ENCODE measurements at places on chromosomes 1 and 21.

GRCh38 chr21:36677443-36677842 is 21.5 kb upstream of the SIM2 start:
- no peak for DNase-seq

GRCh38 chr21:28742527-28742926 is 250.2 kb downstream of the LTN1 start:
- no peak for DNase-seq

DNA sequence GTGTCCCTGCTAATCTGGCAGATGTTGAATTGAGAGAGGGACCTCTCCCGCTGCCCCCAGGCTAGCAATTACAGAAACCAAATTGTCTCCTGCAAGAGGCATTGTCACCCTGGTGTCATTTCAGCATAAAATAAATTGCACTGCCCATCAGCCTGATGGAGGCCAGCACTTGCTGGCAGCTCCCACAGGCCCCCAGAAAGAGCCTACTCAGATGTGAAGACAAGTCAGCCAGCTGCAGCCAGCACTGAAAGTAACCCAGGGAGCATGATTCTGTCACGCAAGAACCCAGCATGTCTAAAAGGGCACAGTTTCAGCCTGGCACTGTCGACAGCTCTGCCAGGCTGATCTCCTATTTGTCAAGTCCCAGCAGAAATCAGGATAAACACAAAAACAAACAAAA is 110.3 kb upstream of the CTTNBP2NL start:
- DNase-seq = no peak

DNA sequence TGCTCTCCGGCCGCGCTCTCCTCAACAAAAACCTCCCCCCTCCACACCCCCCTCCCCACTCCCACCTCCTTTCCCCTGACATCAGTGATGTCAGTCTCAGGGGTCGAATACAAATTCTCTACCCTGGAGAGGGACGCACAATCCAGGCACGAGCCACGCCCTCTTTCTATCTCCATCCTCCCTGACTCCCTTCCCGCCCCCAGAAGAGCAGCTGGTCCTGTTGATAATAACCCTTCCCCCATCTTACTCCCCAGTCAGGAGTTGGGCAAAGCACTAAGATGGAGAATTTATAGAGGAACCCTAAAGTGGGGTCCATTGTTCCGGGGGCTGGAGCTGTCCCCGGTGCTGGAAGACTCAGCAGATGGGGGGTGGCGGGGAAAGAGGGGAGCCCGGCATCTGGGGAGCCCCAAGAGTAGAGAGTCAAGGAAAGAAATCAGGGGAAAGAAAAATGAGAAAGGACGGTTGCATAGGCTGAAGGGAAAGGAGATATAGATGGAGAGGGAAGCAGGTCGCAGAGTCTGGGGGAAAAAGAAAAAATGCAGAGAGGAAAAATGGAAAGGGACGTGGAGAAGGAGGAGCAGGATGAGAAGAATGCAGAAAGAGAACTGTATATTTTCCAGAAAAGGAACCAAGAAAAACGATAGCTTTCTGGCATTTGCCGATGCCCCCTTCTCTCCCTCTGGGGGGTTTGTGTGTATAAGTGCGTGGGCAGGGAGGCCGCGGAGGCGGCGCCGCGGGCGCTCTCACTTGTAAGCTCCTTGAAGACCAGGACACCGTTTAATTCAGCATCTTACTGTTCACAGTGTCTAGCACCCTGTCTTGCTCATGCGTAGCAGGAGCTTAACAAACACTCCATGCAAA is at the start of gene CELF3:
Gene CELF3, minus strand, starts transcription at position 33 of the 861 bp plus-strand sequence. CDS start 783 bp downstream, outside the sequence.
- DNase-seq = no peak

GRCh38 chr1:27566462-27567145 is 37.3 kb downstream of the AHDC1 start:
- DNase-seq = no peak

DNA sequence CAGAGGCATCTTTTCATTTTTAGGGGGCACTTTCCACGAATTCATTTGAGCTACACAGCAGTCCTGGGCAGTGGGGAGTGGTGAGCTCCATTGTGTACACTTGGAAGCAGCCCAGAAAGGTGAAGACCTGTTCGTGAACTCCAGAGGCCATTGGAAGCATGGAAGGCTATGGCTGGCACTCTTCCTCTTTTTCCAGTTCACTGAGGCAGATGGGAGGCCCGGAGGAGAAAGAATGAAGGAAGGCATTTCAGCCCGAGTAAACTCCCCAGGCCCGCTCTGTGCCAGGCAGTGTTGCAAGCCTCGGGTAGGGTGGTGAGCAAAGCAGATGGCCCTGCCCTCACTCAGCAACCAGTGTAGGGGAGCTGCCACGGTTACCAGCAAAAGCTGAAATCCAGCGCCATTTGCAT is 673 bp upstream of the DHCR24 start:
- DNase-seq = no peak

- DNase-seq = no peak
These were observed 24.6 kb downstream of the ST7L start for GRCh38 chr1:112594208-112594876.

GRCh38 chr1:109687641-109688499 is at the start of gene GSTM1:
Gene GSTM1, plus strand, starts transcription at chr1:109687817. Its CDS starts 57 bp downstream, at chr1:109687874.
- DNase-seq = no peak

- peak; percentile 80 for DNase-seq
These were observed at the start of gene GNB1 for GRCh38 chr1:1890506-1891348. Gene GNB1, minus strand, starts transcription at chr1:1891087. Its CDS starts 65,634 bp downstream, at chr1:1825453.

DNA sequence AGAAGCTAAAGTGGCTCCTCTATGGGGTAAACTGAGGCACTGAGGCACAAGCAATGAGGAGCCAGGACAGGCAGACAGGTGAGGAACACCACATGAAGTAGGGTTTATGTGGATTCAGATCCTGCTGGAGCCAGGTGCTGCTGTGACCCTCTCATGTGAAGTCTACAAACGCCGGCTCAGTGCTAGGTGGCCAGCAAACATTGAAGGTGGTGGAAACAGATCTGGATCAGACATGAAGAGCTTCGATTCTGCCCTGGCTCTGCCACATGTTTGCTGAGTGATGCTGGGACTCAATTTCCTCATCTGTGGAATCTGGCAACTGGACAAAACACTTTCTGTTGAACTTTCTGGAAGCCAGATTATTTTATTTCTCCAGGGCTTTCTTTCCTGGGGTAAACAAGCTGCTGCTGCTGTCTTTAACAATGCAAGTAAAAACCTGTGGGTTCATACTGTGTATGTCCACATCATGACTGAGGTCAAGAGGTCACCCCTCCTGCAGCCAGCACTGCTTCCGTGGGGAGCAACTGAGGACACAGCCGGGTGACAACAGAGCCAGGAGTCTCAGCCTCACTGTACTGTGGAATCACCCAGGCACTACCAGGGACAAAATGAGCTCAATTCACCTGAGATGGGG is 33.3 kb downstream of the HMGB4 start:
- no peak for DNase-seq

DNA sequence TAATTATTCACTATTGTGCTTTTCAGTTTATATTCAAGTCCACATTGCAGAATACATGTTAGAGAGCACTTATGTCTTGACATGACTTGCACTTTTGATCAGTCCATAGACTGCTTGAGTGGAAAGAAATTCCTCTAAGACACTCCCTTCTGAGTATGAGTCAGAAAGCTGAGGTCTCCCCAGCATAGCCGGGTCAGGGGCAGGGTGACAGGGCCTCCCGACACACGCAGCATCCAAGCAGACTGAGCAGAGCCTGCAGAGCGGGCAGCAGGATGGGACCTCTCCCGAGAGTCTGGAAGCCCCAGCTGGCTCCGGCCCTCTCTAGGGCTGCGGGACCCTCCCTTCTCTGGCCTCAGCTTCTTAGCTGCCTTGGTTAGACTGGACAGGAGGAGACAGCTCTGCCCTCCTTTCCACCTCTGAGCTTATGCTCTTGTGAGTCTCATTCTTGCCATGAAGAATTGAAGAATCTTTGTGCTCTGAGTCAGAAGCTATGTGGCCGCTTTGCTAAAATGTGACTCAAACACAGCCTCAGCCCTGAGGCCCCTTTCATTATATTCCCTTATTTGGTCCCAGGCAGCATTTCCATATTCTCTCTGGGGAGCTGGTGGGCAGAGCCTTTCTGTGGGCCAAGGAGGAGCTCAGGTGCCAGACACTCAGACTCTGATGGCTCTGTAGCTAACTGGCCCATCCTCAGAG is 11.2 kb upstream of the CAPN2 start:
- DNase-seq = no peak

DNA sequence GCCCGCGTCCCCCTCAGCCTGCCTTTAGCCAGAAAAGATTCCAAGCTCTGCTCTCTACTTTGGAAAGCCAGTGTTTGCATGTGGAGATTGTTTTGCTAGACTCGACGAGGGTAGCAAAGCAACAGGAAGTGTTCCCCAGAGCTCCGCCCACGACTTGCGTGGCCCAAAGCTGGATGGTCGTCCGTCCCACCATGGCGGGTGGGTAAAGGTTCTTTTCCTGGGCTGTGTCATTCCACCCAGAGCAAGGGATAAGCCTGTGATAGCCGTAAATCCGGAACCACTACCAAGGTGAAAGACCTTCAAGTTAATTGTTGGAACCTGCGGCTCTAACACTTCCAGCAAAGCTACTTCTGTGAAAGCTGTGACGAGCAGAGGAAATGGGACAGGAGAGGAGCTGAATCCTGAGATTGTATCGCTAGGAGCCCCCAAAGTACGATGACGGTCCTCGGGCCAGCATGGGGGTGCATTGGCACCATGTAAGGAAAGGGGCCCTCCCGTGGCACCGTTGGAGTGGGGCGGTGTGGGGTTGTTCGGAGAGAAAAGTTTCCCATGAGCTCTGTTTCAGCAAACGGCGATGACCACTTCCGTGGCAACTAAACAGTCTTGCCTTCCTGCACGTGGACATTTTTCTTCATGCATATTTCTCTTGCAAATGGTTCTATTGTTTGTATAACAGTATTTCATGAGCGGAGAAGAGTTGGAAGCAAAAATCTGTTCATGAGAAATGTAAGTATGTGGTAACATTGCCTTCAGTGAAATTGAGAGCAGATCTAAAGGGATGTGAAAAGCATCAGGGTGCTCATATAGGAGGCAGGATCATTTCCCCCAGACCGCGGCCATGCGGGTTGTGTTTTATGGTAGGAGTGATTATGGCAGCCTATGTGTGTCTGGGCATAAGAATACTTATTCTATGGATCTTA is 8.4 kb downstream of the MX2 start:
- peak; percentile 5 for DNase-seq

DNA sequence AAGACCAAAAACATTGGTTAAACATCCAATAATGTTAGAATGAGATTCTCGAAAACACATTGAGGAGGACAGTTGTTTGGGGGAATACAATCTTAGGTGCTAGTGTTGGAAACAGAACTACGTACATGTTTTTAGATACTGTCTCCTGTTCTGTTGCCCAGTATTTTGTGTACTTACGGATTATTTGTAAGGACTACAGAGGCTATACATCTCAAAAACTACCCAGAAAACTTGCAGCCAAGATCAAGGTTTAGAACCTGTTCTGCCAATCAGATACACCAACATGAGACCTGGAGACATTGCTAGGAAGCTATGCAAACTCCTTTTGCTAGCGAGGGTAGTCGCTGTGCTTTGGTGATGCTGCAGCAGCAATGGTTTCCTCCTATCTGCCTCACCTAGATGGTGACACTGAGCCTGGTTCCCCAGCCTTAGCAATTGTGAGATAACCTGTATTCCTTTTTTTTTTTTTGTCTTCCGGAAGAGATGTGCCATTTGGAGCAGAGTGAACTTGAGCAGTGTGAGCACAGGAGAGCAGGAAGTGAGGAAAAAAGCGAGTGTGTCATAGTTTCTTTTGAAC is 21.8 kb downstream of the YBX1 start:
- DNase-seq = no peak

DNA sequence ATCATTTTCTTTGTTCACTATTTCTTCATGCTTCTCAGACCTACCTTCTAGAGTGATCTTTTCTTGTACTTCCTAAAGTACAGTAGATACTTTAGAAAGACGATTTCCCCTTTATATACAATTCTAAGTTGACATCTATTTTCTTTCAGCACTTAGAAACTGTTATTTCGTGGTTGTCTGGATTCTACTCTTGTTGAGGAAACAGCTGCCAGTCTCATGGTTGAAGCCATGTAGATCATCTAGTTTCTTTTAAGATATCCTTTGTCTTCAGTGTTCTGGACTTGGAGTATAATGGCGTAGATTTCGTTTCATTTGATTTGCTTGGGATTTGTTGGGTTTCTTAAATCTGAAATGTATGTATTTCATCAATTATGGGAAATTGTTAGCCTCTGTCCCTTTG is 67.6 kb downstream of the PKN2 start:
- no peak for DNase-seq

- no peak for DNase-seq
These were observed 47.7 kb upstream of the HP1BP3 start for GRCh38 chr1:20834780-20835179.

DNA sequence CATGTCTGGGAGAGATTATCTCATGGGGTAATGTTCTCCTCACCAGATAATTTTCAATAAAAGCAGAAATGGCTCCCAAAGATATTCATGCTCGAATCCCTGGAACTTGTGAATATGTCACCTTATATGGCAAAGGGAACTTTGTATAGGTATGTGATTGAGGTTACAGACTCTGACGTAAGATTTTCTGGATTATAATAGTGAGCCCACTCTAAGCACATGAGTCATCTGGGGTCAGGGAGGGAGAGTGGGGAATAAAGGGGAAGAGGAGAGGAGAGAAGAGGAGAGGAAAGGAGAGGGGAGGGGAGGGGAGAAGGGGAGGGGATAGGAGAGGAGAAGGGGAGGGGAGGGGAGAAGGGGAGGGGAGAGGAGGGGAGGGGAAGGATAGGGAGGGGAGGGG is 1193.9 kb downstream of the PLA2G4A start:
- no peak for DNase-seq

DNA sequence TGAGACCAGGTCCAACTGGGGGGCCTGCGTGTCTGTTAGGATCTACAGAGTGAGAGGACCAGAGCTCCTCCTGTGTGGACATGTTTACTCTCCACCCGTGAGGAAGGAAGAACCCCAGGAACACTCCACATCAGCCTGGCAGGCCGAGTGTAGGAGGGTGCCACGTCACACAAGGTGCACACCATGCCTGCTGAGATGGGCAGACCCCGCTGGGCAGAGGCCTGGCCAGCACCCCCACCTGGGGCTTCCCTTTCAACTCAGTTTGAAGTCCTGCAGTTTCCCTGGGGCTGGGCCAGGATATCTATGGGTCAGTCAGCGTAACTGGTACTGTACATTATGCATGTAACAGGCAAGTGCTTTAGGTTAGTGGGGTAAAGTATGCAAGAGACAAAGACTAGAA is 30.1 kb upstream of the PCBP3 start:
- DNase-seq = no peak

- DNase-seq = no peak
These were observed 22.4 kb upstream of the ABCD3 start for GRCh38 chr1:94395748-94396309.

- no peak for DNase-seq
These were observed 296.1 kb upstream of the SGIP1 start for GRCh38 chr1:66237722-66238479.

- DNase-seq = no peak
These were observed 86.0 kb downstream of the SLC25A24 start for GRCh38 chr1:108114033-108114599.

DNA sequence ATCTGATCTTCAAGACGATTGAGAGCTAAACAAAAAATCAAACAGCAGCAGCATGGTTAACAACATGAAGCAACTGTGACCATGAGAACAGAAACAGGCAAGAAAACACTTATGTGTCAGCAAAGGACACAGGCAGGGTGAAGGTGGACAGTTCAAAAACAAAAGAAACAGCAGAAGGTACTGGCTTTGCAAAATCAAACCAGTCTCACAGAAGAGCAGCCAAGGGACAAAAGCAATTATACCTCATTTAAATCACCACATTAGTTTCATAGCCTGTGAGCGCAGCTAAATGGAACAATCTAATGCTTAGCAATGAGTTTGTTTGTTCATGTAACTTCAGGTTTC is 59.1 kb downstream of the CAPN2 start:
- DNase-seq = no peak

Measured in stimulated activated CD4-positive, alpha-beta T cell treated with anti-CD3 and anti-CD28 coated beads, Interleukin-2, amount 100 ng/mL, for 4 hours (primary cell).